Left lung (tissue), 14 donors: ENCODE measurements at places on chromosomes 12 and 14. TPM values are rescaled to one million over a fixed set of nuclear protein-coding genes. Genes with fewer than 3 reads are reported as not detected.

DNA sequence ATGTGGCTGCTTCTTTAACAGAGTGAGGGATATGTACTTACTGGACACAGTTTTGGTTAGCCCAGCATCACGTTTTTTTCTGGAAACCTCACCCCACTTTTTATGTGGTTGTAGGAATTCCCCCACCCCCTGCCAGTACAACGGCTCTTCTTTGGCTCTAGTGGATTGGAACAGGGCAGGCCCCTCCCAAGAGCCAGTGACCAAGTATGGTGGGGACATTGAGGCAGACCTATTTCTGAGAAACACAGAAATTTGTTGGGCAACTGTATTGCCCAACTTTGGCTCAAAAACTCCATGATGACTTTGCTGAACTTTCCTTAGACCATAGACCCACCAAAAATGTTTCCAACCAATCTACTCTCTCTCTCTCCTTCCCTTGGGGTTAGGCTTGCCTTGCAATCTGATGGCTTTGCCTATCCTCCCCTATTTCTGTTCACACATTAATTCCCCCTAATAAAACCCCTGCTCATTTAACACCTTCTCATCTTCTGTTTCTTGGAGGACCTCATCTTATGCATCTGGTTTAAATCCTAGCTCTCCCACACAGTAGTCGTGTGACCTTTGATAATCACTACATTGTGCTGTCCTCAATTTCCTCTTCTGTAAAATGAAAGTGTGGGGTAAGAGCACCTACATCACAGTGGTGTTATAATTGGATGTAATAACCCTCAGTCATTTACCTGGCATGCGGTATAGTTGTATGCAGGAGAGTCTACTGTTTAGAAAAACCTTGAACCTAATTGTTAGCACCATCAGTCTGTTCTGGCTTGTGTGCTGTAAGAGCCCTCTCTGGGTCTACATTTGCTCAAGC lies 71.7 kb downstream of the IGF1 start:
- no peaks in the 10 kb centered on the region for H3K36me3 ChIP-seq
- no peaks in the 10 kb centered on the region for H3K27me3 ChIP-seq
- DNase-seq, result no peak
- no peak overlapping the region for H3K4me3 ChIP-seq
- no peak overlapping the region for H3K27ac ChIP-seq

DNA sequence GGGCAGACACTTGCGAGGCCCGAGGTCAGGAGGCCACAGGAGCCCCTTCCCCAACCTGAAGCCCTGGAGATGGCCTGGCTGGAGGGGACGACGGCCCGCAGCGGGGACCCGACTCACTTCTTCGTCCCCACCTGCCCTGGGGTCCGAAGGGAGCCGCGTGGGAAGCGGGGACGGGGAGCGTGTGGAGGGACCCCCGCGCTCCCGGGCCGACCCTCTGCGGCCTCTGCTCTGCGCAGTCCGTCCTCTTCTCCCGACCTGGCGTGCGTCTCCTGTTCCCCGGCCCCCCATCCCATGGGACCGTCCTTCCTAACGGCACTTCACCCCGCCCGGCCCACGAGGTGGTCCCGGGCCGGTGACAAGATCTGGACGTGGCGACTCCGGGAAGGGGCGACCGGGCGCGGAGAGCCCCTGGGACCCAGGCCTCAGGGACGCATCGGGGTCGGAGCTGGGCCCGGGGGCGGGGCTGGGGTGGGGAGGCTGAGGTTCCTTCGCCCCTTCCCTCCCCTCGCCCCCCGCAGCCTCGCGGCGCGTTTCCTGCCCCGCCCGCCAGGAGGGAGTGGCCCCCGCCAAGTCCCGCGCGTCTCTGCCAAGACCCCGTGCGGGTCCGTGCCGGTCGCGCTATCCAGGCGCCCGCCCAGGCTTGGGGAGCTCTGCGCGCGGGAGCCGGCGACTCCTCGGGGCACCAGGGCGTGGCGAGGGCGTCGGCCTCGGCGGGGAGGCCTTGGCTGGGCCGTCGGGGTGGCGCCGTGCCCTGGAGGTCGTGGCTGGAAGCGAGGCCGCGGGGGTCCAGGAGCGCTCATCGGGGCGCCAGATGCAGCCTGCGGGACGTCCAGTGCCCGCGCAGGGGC lies 97.1 kb downstream of the TNFAIP2 start:
- no peaks in the 10 kb centered on the region for H3K36me3 ChIP-seq
- no peak overlapping the region for H3K27ac ChIP-seq

DNA sequence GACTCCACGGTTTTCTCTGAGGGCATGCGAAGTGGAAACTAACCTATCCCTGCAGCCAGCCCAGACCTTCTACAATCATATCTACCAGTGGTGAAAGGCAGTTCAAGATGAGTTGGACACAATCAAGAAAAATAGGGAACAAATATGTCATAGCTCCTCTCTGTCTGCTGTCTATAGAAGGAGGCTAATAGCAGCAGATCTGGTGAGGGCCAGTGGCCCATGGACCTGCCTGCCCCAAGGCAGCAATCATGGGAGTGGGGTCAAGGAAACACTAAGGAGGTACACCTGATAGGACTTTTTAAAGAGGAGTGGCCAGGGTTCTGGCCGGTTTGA lies 149.5 kb downstream of the PRKCH start:
- DNase-seq, result no peak
- no peaks in the 10 kb centered on the region for H3K27me3 ChIP-seq
- no peaks in the 10 kb centered on the region for H3K36me3 ChIP-seq
- H3K4me3 ChIP-seq, result no peak overlapping the region

DNA sequence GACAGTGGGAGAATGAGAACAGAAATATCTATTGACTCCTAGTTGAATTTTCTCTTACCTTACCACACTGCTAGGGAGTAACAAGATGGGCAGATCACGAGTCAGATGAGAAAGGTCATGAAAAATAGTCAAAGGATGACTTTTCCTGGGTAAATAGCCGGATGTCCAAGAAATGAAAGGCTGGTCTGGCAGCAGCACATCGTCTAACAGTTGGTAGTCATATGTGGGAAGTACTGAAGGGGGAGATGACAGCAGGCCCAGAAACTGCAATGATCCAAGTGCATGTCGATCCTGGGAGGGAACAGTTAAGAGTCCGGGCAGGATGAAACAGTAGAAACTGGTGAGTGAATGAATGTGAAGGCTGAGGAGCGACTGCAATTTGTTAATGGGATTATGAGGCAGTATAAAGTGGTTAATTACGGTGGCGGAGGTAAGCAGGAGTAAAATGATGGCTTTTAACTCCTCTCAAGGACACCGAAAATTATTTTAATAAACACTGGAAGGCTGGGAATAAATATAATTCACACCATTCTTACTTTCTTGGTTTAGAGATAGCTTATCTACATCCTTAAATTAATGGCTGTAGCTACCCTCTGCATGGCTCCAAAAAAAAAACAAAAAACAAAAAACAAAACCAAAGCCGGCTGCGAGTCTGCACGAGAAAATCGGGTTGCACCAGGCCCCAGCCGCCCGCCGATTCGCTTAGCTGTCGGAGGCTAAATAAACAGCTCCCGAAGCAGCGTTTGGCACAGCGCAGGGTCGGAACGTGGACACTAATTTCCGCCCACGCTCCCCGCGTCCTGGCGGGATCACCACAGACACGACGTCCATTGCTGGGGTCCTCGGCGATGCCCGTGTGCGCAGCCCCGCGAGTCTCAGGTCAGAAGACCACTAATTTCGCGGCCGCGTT lies 1.0 kb upstream of the ERC1 start:
- peak overlapping the region; percentile 96 for H3K27ac ChIP-seq
- peak; percentile 64 for DNase-seq
- no peaks in the 10 kb centered on the region for H3K27me3 ChIP-seq
- peaks cover 10% of the 10 kb centered on the region for H3K4me1 ChIP-seq
- no peaks in the 10 kb centered on the region for H3K36me3 ChIP-seq

DNA sequence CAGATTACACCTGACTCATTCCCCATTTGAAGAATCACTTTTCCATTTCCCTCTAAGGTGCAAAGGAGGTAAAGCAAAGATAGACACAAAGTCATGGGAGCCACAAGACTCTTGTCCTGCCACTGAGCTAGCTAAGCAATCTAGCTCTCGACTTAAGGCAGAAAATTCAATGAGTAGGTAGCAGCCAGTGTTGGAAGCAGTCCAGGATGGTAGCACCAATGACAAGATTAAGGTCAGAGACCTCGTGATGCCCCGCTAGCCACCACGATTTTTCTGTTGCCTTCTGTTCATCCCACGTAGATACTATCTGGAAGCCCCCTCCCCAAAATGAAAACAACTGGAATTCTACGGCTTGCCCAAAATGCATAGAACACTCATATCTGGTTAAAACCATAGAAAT lies 1.4 kb downstream of the VAMP1 start:
- DNase-seq, result no peak
- peaks cover 8% of the 10 kb centered on the region for H3K4me1 ChIP-seq
- H3K27me3 ChIP-seq, result no peaks in the 10 kb centered on the region
- no peak overlapping the region for H3K27ac ChIP-seq
- H3K4me3 ChIP-seq, result peak overlapping the region; percentile 73

DNA sequence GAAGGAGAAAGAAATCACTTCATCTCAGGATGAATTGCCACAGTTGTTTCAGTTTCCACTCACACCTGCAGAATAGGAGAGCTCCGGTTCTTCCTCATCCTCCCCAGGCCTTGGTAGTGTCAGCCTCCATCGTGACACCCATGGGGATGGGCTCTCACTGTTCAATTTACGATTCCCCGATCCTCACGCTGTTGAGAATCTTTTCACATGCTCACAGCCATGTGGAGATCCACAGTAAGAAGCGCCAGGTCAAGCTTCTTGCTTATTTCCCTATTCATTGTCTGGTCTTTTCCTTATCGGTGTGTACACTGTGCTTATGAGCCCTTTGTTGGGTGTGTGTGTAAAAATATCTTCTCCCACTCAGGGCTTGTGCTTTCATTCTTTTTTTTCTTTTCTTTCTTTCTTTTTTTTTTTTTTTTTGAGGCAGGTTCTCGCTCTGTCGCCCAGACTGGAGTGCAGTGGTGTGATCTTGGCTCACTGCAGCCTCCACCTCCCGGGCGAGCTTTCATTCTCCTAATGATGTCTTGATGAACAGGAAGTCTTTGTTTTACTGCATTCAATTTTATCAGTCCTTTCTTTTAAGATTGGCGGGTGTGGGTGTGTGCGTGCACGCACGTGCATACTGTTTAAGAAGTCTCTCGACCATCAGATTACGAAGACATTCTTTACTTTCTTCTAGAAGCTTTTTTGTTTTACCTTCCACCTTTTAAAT lies 21.5 kb downstream of the RIN3 start:
- DNase-seq, result no peak
- peaks cover 75% of the 10 kb centered on the region for H3K4me1 ChIP-seq

DNA sequence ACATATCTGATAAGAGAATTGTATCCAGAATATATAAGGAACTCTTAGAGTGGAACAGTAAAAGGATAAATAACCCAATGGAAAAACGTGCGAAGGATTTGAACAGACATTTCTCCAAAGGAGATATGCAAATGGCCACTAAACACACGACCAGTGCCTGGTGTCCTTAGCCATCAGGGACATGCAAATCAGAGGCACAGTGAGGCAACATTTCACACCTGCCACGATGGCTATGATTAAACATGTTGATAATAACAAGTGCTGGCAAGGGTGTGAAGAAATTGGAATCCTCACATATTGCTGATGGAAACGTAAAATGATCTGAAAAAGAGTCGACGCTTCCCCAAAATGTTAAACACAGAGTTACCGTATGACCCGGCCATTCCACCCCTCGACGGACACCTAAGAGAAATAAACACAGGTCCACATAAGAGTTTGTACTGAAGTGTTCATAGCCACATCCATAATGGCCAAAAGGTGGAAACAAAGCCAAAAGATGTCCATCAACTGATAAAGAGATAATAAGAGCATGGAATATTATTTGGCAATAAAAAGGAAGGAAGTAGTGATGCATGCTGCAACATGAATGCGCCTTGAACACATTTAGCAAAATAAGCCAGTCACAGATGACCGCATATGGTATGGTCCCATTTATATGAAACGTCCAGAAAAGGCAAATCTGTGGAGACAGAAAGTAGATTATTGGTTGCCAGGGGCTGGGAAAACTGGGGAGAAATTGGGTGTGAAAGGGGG lies 6.3 kb upstream of the TMEM121 start:
- no peak overlapping the region for H3K27ac ChIP-seq
- H3K4me1 ChIP-seq, result no peaks in the 10 kb centered on the region
- DNase-seq, result peak; percentile 1
- no peaks in the 10 kb centered on the region for H3K27me3 ChIP-seq

HHIPL1 gene
- total RNA-seq, result 2.5 TPM

TPPP2 gene
- not detected for total RNA-seq

GRCh38 chr12:125203145-125203765 lies 138.0 kb downstream of the AACS start:
- no peaks in the 10 kb centered on the region for H3K36me3 ChIP-seq
- no peaks in the 10 kb centered on the region for H3K4me1 ChIP-seq
- H3K4me3 ChIP-seq, result no peak overlapping the region
- H3K27me3 ChIP-seq, result peaks cover 46% of the 10 kb centered on the region

DNA sequence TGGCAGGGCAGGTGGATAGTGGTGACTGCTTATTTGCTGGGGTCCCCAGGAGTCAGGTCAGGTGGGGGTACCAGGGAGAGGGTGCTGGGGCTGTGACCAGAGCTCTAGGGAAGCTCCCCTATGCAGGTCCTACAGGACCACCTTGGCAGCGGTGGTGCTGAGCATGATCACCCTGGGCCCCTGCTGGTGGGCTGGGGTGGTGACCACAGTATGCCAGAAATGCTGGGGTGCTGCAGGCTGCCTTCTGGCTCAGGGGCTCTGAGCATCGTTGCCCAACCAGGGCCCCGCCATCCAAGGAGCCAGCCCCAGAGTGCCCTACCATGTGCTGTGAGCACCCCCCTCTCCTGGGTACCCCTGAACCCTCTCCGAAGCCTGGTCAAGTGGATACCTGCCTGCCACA lies 17.5 kb upstream of the NUDT14 start:
- H3K4me3 ChIP-seq, result no peak overlapping the region
- no peaks in the 10 kb centered on the region for H3K36me3 ChIP-seq

- DNase-seq, result no peak
- H3K4me1 ChIP-seq, result no peaks in the 10 kb centered on the region
- H3K27ac ChIP-seq, result no peak overlapping the region
- no peaks in the 10 kb centered on the region for H3K36me3 ChIP-seq
Observed at GRCh38 chr12:72540811-72541210, 268.6 kb downstream of the TRHDE start.

DNA sequence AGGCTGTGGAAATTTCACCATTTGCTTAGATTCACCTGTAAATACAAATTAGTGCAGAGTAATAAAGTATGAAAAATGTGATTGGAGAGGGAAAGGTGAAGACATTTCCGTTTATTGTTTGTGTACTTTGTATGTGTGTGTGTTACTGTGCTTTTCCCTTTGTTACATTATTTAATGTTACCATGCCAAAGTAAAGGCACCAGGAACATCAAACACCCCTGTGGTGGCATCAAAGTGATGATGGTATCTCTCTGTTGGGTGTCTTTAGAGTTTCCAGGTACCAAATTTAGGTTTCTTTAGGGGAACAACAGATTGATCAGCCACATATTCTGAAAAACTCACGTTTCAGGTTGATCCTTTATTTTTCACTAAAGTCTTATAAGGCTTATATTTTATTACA lies 189.0 kb upstream of the FBXO33 start:
- no peak overlapping the region for H3K4me3 ChIP-seq
- no peak overlapping the region for H3K27ac ChIP-seq
- no peaks in the 10 kb centered on the region for H3K4me1 ChIP-seq
- H3K36me3 ChIP-seq, result no peaks in the 10 kb centered on the region

LRRIQ1 gene
- 1.6 TPM for total RNA-seq

OAS3 gene
- total RNA-seq, result 35.8 TPM
